Omental fat pad (tissue), 4 donors: ENCODE measurements at places on chromosomes 7 and 10. TPM values are rescaled to one million over a fixed set of nuclear protein-coding genes. Genes with fewer than 3 reads are reported as not detected.

GRCh38 chr10:69629897-69630650, at the start of gene FAM241B:
FAM241B (plus strand) TSS chr10:69630247; CDS start chr10:69631744, 1,497 bp downstream.
- DNase-seq, result no peak

- DNase-seq, result no peak
Observed at GRCh38 chr10:91624633-91625032, 8.2 kb downstream of the PPP1R3C start.

The PILRA gene
- total RNA-seq, result 9.6 TPM

DNA sequence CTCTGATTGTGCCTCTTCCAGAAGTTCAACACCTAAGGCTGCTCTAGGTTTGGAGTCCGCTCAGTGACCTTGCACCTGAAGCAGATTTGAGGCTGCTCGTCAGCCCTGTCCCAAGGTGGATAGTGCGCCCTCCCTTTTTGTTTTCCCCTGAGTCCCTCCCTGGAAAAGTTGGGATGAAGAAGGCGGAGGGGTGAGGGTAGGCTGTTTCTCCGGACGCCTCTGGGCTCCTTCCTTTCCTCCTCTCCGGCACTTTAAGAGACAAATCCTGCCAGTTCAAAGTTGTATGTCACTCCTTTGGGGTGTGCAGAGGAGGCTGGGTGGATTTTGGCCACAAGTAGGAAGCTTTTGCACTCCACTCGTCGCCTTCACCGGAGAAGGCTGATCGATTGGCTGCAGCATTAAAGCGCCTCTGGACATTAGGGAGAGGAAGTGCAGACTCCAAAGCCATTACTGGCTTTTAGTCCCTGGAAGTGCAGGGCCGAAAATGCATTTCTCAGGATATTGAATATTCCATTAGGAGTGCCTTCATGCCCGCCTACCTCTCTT, 81.9 kb upstream of the PRKG1 start:
- DNase-seq, result no peak

DNA sequence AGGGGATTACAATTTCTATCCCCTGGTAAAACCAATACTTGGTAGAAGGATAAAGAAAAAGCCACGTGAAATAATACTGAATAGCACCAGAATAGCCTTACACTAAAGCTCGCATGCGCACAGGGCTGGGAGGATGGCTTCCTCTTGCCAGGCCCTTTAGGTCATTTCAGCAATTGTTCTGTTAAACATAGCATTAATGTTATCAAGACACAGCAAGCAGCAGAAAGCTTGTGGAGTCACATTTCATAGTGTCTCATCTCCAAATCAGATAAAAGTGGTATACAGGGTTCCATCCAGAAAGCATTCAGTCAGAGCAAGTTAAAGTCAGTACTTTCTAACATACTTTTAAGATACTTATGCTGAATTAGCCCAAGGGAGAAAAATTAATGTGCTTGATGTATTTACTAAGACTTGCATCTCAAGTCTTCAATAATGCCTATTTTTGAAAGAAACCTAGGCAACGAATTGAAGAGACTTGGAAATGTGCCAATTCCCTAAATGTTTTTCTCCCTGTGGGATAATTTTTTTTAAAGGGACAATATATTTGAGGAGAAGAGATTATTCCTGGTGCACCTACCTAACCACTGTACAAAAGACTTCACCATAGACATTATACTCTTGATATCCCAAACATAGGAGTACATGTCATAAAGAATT, 14.3 kb upstream of the NPM3 start:
- no peak for DNase-seq

DNA sequence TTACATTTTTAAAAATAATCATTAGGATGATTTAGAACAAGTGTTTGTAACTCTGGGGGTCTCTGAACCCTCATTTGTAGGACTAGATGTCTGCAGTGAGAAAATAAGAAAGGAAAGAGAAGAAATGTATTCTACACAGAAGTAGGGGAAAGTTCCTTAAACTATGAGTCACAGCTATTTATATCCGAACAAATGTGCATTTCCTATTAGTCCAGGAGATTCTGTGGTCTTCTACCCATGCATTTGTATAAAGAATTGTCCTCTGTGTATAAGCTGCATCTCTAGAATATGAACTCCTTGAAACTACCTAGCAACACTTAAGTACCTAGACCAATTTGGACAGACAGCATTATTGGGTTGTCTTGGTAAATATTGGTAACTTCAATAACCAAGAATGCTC, 15.9 kb upstream of the CD36 start:
- DNase-seq, result no peak

- no peak for DNase-seq
Observed at GRCh38 chr7:35316549-35316948, 62.6 kb upstream of the TBX20 start.

GRCh38 chr7:34902182-34902581, 135.1 kb downstream of the DPY19L1 start:
- no peak for DNase-seq

DNA sequence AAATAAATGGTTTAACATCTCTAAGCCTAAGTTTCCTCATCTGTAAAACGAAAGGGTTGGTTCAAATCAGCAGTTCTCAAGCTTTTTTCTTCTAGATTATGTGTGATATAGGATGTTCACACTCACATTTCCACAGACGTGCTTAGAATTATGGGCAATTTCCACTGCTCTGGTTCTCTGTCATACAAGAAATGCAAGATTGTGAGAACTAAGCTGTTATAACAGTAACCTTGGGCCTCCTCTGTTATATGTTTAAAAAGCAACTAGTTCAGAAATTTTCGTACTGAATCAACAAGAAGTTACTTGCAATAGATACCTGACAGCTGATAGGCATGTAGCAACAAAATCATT, 33.7 kb downstream of the ADD3 start:
- no peak for DNase-seq

The AZGP1 gene
- 155 TPM for total RNA-seq

The LIPN gene
- 0.56 TPM for total RNA-seq

The NAT16 gene
- total RNA-seq, result 0.09 TPM

The RAB19 gene
- 1.3 TPM for total RNA-seq

DNA sequence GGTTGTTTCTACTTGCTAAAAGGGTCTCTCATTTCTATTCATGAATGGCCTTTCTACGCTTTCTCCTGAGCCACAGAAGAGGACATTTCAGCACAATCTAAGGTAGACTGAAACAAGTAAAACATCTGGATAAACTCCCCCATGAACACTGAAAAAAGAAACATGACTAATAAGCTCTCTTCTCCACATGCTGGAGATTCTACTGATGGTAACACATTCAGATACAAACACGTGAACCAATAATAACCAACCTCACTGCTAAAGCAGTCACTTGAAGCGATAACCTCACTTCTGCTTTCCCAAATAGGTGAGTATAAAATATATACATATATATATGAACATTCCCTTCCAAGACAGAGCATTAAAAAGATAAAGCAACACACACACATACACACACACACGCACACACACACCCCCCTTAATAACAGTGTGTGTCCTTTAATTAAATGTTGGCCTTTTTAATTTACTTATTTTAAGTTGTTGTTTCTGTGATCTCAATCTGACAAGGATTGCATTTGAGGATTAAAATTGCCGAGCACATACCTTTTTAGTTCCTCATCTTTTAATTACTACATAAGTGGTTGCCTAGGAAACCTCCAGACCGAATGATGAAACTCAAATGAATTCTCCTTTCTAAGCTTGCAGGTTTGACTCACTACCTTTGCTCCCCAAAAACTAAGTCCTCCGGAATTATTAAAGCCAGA, 292.4 kb upstream of the KLF14 start:
- DNase-seq, result no peak

The HDAC9 gene
- 15.6 TPM for total RNA-seq

The TMEM236 gene
- total RNA-seq, result 2.6 TPM

GRCh38 chr10:114492351-114493037, 88.2 kb upstream of the AFAP1L2 start:
- DNase-seq, result no peak

The SFXN3 gene
- 73.1 TPM for total RNA-seq

DNA sequence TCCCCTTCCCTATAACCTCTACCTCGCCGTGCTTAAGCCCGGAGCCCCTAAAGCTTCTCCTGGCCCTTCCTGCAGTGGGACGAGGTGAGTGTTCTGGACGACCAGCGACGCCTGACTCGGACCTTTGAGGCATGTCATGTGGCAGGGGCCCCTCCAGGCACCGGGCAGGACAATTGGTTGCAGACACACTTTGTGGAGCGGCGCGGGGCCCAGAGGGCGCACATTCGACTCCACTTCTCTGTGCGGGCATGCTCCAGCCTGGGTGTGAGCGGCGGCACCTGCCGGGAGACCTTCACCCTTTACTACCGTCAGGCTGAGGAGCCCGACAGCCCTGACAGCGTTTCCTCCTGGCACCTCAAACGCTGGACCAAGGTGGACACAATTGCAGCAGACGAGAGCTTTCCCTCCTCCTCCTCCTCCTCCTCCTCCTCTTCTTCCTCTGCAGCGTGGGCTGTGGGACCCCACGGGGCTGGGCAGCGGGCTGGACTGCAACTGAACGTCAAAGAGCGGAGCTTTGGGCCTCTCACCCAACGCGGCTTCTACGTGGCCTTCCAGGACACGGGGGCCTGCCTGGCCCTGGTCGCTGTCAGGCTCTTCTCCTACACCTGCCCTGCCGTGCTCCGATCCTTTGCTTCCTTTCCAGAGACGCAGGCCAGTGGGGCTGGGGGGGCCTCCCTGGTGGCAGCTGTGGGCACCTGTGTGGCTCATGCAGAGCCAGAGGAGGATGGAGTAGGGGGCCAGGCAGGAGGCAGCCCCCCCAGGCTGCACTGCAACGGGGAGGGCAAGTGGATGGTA, 9.2 kb downstream of the EPHB6 start:
- no peak for DNase-seq

DNA sequence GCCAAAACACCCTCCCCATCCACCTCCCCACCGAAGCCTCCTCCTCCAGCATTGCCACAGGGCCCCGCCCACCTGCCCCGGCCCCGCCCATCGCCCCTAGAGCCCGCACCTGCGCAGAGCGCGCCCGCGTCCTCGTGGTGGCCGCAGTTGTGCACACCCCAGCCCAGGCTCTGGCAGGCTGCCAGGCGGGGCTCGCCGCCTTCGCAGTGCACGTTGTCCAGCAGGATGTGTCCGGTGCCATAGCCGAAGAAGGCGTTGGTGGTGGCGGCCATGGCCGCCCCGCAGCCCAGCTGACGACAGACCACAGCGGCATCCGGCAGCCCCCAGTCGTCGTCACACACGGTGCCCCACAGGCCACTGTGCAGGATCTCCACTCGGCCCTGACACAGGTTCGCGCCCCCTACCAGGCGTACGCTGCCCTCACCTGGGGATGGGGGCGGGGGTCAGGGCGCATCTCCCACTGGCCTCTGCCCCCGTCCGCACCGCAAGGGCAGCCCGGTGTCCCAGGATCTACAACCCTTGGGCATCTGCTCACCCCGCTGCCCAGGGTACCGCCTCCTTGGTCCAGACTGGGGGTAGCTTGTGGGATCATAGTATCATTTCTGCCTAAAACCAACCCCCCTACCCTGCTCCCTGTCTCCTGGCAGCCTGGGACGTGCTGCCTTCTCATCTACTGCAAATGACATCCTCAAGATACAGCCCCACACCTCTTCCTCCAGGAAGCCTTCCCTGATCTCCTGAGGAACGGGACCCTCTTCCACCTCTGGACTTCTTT, 11.9 kb downstream of the SSC4D start:
- peak; percentile 64 for DNase-seq
